Upper lobe of right lung (tissue), 1 donor: ENCODE measurements at places on chromosomes 2 and 18. TPM values are rescaled to one million over a fixed set of nuclear protein-coding genes. Genes with fewer than 3 reads are reported as not detected.

AKAIN1 gene
- total RNA-seq = not detected

GRCh38 chr2:73218298-73218697 lies 4.3 kb downstream of the SMYD5 start:
- peaks cover 30% of the 10 kb centered on the region for H3K36me3 ChIP-seq
- H3K4me3 ChIP-seq = no peak overlapping the region
- peaks cover 11% of the 10 kb centered on the region for H3K4me1 ChIP-seq

DNA sequence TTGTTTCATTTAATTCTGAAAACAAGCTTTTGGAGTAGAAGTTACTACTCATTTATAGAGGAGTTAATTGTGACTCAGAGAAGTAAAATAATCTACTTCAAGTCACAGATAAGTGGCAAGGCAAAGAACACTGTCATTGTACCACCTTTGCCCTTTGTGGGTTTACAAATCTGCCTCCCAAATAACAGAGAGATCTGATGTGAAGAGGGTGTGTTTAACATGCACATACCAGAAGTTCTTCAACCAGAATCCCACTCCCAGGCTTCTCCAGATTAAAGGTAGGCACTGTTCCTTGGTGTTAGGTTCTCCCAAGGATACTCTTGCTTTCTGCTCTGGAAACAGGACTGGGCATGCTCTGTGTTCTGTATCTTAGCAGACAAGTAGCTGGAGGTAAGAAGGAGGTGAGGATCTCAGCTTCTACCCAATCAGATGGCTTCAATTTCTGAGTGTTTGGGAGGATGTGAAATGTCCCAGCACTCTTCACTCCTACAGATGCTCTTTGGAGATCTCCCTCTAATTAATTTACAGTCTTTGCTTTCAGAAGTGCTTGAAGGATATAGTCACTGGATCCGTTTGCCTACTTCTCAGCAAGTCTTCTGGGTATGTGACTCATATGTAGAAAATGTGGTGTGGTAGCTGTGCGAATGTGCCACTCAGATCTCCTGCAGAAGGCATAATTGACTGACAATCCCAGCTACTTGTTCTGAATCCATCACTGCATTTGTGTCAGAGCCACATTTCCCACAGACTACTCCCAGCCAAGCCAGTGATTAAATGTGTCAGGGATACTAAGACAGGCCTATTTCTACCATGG lies 111.1 kb downstream of the KLHL14 start:
- H3K36me3 ChIP-seq = no peaks in the 10 kb centered on the region
- H3K27ac ChIP-seq = no peak overlapping the region
- no peak for DNase-seq
- no peaks in the 10 kb centered on the region for H3K4me1 ChIP-seq
- H3K27me3 ChIP-seq = no peaks in the 10 kb centered on the region

- no peaks in the 10 kb centered on the region for H3K36me3 ChIP-seq
- DNase-seq = no peak
- H3K4me1 ChIP-seq = no peaks in the 10 kb centered on the region
- no peaks in the 10 kb centered on the region for H3K27me3 ChIP-seq
These were observed 187.6 kb downstream of the LDLRAD4 start for GRCh38 chr18:13406049-13406615.

- H3K4me3 ChIP-seq = no peak overlapping the region
- H3K36me3 ChIP-seq = no peaks in the 10 kb centered on the region
- DNase-seq = no peak
- no peaks in the 10 kb centered on the region for H3K4me1 ChIP-seq
These were observed 133.5 kb downstream of the RPIA start for GRCh38 chr2:88824951-88825350.

IL37 gene
- not detected for total RNA-seq

DNA sequence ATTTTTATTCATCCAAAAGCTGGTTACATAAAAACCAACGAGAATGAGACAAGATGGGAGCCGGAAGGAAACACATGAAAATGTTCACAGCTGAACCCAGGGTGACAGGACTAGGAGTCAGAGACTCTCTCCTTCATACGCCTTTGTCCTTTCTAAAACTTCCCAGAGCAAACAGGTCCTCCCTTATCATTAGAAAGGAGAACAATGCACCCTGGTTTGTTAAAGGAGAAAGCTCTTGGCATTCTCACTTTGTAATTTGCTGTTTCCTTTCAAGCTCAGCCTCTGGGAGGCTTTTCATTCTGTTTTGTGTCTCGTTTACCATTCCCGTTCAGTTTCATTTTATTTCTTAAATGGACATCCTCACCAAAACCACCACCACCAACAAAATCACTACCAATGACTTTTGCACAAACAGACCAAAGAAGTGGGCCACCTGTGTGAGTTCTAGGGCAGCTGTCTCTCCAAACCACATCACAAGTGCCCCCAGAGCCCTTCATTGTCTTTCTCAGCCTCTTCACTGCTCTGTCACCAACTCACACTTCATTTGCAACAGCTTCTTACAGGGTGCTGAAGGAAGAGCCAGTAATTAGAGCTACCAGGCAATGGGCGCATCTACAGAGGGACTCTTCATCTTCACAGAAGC lies 105.3 kb downstream of the HDAC4 start:
- no peak for DNase-seq
- H3K4me3 ChIP-seq = no peak overlapping the region
- no peaks in the 10 kb centered on the region for H3K27me3 ChIP-seq
- no peaks in the 10 kb centered on the region for H3K36me3 ChIP-seq

GRCh38 chr2:46184794-46185583 lies 112.2 kb upstream of the EPAS1 start:
- DNase-seq = no peak
- H3K4me3 ChIP-seq = no peak overlapping the region
- H3K27me3 ChIP-seq = no peaks in the 10 kb centered on the region

- no peaks in the 10 kb centered on the region for H3K4me1 ChIP-seq
- no peak overlapping the region for H3K4me3 ChIP-seq
- no peaks in the 10 kb centered on the region for H3K27me3 ChIP-seq
These were observed 182.5 kb downstream of the CTIF start for GRCh38 chr18:48721312-48721711.

DNA sequence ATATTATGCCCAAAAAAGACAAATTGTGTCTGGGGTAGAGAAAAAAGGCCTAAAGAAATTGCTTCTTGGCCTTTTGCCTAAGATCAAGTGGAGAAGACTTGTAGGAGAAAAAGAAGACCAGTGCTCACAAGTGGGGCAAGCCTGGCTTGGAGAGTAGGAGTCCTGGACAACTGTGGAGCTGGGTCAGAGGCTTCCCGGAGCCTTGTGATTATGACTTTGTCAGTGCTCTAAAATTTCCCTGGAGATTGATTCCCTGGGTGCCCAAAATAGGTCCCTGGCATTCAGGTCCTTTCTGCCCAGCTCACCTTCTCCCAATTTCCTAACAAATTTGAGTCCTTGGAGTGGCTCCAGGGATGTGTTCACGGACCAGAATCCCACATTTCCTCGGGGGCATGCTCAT lies 787 bp upstream of the TRIM54 start:
- H3K4me3 ChIP-seq = no peak overlapping the region
- H3K27me3 ChIP-seq = peaks cover 5% of the 10 kb centered on the region

- H3K4me1 ChIP-seq = no peaks in the 10 kb centered on the region
- no peak overlapping the region for H3K4me3 ChIP-seq
- DNase-seq = no peak
- no peak overlapping the region for H3K27ac ChIP-seq
These were observed 70.7 kb upstream of the CCDC195 start for GRCh38 chr2:224786848-224787247.

GRCh38 chr2:135954020-135954601 lies 31.3 kb downstream of the DARS1 start:
- no peak overlapping the region for H3K4me3 ChIP-seq
- H3K27ac ChIP-seq = no peak overlapping the region
- no peaks in the 10 kb centered on the region for H3K27me3 ChIP-seq

STK16 gene
- total RNA-seq = 21.4 TPM

DNA sequence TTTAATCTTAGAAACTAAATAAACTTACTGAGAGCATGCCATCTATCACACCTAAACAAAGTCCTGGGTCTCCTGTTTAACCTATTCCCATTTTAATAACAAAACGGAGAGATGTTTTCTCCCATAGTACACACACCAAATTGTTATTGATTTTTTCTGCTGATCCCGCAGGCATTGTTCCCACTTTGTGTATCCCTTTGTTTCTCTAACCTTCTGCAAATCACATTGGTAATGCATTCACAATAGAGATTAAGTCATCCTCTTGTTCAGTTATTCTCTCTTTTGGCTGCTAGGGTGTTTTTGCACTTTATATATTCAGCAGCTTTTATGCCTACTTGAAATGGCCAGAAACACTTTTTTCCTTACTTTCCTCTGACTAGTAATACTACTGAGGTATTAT lies 1071.9 kb upstream of the CDH2 start:
- H3K27ac ChIP-seq = no peak overlapping the region
- no peaks in the 10 kb centered on the region for H3K27me3 ChIP-seq
- no peak overlapping the region for H3K4me3 ChIP-seq

- H3K27me3 ChIP-seq = no peaks in the 10 kb centered on the region
- peak within 1 kb of the TSS; percentile 77 for H3K4me3 ChIP-seq
- no peaks in the 10 kb centered on the region for H3K36me3 ChIP-seq
- DNase-seq = peak; percentile 92
These were observed at the start of the genes C18orf54 and STARD6 for GRCh38 chr18:54357660-54358494. TSS of gene C18orf54 (plus strand) at chr18:54357906. CDS start at chr18:54360573, 2,667 bp downstream. TSS of gene STARD6 (minus strand) at chr18:54357858. CDS start at chr18:54354573, 3,285 bp downstream.

CKAP2L gene
- 0.46 TPM for total RNA-seq

CFAP53 gene
- total RNA-seq = not detected

ACMSD gene
- not detected for total RNA-seq

DNA sequence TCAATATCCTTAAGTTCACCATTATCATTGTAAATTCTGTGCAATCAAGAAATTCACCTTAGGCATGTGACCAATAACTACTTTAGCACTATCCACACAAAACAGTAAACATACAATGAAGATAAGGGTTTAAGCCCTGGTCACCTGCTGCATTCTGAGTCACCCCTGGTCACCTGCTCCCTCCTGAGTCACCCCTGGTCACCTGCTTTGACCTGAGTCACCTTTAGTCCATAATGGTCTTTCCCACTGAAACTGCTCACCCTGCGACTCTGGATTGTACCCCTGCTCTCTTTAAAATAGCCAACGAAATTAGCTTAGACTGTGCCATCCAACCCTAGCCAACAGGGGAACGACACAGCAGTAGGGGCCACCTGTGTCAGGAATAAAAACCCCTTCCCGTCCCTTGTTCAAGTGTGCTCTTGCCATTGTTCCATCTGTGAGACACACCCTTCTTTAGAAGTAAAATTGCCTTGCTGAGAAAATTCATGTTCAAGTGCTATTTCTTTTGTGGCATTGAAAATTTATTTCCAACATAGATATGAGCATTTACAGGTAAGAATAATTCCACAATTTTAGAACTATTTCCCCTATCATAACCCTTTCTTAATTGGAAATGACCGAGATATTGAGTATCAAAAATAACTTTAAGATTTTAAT lies 902.8 kb downstream of the DSC3 start:
- no peak overlapping the region for H3K27ac ChIP-seq
- H3K36me3 ChIP-seq = no peaks in the 10 kb centered on the region
- no peaks in the 10 kb centered on the region for H3K27me3 ChIP-seq
- H3K4me3 ChIP-seq = no peak overlapping the region
